ENCODE measurements at places on chromosomes 11 and 22.

DNA sequence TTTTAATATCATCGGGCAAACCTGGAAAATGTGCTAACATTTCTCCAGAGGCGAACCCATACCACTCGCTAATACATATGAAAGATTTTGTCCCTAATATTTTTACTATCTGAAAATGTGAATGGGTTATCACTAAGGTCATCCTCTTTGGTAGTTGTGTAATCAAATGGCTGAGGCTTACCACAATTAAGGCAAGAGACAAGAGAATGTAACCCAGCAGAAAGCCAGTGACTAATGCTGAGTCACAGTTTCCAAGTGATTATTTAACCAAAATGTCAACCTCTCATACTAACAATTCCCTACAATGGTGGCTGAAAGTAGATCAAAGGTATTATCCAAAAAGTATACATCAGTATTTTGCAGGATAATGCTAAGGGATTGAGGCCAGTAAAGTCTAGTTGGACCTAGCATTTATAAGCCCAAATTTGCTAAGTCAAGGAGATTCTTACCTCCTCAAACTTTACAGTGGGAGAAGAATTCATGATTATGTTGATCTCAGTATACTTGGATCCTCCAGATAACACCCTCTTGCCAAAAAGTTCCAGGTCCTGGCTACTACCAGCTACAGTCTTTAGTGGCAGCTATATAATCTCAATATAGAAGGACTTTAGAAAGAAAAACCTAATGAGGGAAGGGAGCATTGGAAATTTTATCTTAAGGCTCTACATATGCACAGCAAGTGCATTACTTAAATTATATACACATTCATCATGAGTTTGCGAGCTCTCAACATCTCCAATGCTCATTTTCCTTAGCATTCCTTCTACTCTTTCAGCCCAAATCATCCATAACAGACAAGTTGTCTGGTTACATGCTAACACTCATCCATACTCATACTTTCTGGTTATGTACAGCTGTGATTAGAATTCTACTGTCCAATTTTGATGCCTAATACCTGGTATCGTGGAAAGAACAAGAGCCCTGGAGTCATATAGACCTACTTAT, 25.4 kb downstream of the SIK3 start:
- peak; percentile 79 for DNase-seq

DNA sequence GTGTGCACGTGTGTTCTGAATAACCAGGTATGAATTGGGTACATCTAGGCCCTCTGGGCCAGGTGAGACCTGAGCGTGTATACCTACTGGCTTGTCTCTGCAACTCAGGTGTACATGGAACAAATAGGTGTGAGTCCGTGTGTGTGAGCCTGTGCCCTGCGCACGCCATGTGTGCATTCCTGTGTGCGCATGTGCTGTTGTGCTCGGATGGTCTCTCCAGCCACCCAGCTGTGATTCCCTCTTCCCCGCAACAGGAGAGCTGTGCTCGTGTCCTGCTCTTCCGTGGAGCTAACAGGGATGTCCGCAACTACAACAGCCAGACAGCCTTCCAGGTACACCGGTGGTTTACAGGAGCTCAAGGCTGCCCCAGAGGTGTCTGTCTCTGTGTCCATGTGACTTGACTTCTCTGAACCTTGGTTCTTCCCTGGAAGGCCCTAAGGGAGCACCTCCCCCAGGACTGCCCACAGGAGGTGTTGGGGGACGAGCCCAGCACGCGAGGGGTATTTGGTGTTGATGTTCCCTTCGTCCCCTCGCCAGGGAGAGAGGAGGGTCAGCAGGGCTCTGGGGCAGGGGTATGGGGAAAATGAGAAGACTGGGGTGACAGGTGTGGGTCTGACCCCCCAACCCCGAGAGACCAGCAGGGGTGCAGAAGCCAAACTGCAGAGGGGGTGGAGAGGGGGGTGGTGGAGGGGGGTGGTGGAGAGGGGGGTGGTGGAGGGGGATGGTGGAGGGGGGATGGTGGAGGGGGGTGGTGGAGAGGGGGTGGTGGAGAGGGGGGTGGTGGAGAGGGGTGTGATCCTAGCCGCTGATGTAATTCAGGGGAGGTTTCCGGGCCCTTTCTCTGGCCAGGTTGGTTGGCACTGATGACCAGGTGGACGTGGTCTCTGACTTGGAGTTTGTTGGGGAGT, 10.7 kb downstream of the SHANK3 start:
- DNase-seq: no peak

- DNase-seq: no peak
These were observed 46.3 kb downstream of the PGR start for GRCh38 chr11:101083335-101083734.

GRCh38 chr11:45163956-45164575, 17.6 kb downstream of the PRDM11 start:
- DNase-seq: no peak

- no peak for DNase-seq
These were observed 381.9 kb upstream of the TENM4 start for GRCh38 chr11:79822766-79823165.

- DNase-seq: peak; percentile 4
These were observed 60.2 kb downstream of the BRD1 start for GRCh38 chr22:49767355-49768062.

GRCh38 chr11:66956689-66957290, 1.4 kb downstream of the PC start:
- DNase-seq: no peak

DNA sequence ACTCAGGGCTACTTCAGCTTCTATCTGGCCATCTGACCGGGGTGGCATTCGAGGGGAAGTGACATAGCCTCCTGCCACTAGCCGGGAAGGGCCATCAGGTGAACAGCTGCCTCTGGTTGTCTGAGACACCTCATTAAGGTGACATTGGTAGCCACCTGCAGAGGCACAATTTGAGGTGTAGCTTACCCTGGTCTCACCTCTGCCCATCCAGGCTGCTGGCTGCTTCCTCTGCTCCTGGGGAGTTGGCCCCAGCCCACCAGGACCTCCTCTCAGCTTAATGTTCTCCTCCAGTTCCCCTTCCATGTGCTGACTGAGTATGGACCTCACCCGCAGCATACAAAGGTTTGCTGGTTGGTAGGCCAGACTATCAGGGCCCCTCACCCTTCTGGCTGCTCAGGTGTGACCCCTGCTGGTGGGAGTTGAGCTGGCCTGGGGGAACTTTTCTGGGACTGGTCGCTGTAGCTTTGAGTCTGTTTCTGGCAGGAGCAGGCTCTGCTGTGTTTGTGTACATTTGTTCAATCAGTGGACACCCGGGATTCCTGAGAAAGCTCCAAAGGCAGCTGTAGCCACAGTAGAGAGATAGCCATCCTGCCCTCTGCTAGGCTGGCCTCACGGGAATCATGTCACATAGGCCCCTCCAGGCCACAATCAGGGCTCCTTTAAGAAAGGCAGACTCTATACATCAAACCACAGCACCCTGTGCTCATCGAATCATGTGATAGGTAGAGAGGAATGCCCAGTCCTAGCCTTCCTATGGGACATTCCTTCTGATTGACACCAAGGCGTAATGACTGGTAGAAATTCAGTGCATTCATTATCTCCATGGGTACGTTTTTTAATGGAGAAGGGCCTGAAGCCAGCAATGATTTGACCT, 295.1 kb upstream of the PLET1 start:
- no peak for DNase-seq

GRCh38 chr11:89358761-89359160, 132.4 kb downstream of the NOX4 start:
- DNase-seq: no peak

DNA sequence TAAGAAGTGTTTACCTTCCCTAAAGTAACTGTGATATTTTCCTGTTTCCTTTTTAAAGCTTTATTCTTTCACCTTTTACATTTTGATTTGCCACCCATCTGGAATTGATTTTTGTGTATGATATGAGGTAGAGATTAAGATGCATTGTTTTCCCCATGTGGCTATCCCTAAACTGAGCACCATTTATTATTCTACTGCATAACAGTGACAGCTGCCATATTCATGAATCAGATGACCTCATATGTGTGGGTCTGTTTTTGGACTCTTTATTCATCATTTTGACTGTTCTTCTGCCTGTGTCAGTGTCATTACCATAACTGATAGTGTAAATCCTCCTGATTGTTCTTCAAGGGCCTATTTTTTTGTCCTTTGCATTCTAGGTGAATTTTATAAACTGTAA, 50.8 kb downstream of the HIPK3 start:
- DNase-seq: no peak

- no peak for DNase-seq
These were observed 350.7 kb upstream of the NARS2 start for GRCh38 chr11:78925387-78925786.

DNA sequence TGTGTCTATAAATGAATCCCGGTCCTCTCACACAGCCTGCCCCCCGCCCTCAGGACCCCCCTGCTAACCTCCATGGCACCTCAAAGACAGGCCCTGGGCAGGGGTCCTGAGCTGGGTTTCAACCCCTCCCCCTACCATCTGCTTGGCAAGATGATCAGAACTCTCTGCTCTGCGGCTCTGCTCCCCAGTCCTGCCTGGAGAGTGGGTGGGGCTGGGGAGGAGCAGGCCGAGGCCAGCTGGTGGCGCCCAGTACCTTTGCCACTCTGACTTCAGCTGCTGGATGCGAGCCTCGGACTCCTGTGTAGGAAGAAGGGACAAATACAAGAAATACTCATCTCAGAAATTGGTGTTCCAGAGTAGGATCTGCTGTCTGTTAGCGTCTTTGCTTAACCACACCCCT, 15.0 kb downstream of the SUN2 start:
- no peak for DNase-seq

GRCh38 chr11:119100246-119100970, 1.2 kb downstream of the DPAGT1 start:
- no peak for DNase-seq

DNA sequence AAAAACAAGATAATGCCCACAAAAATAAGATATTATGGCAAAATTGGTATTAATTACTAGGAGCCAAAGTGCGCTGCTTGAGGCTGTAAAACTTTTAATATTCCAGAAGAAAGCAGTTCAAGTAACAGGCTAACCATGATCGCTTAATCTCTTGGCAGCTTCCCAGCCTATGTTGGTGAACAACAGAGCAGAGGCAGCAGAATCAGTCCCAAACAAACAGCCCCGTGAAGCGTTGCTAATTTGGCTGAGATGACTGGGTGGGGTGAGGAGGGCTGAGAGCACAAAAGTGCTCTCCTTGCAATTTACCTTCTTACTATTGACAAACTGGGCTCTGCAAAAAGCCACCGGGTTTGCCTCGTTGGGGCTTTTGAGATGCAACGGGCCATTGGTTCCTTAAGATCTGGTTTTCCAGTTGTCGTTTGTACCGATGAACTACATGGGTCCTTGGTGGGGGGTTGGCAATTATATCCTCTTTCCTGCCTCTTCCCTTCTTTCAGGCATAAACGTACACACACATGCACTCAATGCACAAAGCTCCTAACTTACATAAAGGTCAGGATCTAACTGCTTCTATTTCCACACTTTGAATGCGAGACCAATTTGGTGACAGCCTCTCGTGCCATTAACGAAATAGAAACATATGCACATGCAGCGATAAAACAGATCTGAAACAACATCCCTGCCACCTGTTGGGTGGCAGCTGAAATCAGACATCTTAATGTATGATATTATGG, 407.6 kb upstream of the CADM1 start:
- no peak for DNase-seq

DNA sequence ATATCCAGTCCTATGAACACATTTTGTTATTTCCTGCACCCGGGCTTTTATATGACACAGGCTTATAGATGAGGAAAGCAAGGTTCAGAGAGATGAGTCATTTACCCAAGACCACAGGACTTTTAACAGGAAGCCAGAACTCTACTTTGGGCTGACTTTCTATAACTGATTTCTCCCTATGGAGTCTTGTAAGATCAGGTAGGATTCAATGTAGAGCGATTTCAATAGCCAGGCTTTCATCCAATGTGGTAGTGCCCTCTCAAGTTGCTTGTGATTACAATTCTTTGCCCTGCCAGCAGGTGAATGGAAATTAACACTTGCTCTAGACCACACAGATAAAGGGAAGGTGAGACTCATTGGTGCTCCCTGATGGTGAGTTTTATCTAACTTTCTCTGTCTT, 378.3 kb downstream of the INSC start:
- DNase-seq: no peak

- no peak for DNase-seq
These were observed 58.4 kb downstream of the SGSM3 start for GRCh38 chr22:40428796-40429195.

- DNase-seq: no peak
These were observed 15.8 kb downstream of the IGLL1 start for GRCh38 chr22:23564276-23564675.

GRCh38 chr11:64763526-64764039, 3.8 kb upstream of the PYGM start:
- no peak for DNase-seq

- DNase-seq: no peak
These were observed 363.7 kb upstream of the ISX start for GRCh38 chr22:34702279-34702678.

- no peak for DNase-seq
These were observed 19.8 kb upstream of the TLCD5 start for GRCh38 chr11:120305286-120305685.

GRCh38 chr11:2574553-2575535, 125.0 kb downstream of the KCNQ1OT1 start:
- DNase-seq: no peak

DNA sequence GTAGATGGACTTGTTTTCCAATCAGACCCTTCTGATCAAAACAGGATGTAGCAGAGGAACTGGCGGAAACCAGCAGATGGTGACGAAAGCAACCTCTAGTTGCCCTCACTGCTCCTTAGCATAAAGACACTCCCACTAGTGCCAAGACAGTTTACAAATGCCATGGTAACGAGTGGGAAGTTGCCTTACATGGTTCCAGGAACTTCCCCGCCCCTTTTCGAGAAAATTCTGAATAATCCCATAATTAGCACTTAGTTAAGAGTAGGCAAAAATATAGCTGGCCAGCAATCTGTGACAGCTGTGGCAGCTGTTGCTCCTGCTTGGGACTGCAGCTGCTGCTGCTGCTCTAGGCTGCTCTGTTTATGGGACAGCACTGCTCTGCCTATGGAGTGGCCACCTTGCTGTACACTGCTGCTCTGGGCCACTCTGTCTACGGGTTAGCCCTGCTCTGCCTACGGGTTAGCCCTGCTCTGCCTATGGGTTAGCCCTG, 33.4 kb upstream of the SORL1 start:
- DNase-seq: no peak

- DNase-seq: no peak
These were observed 3.9 kb downstream of the DBX1 start for GRCh38 chr11:20156280-20156875.

DNA sequence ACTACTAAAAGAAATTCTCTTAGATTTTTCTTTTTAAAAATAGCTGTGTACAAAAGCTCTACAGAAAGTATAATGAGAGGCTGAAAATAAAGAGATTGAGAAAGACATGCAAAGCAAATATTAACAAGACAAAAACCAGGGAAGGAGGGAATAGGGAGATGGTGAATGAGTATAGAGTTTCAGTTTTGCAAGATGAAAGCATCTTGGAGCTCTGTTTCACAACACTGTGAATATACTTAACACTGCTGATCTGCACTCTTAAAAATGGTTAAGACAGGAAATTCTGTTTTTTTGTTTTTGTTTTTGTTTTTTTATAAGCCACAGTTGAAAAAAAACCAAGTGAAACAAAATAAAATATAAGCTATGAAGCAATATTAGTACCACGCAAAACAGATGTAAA, 5.5 kb downstream of the TMEM218 start:
- DNase-seq: no peak

- DNase-seq: no peak
These were observed 10.8 kb downstream of the LARGE2 start for GRCh38 chr11:45933131-45933831.

GRCh38 chr11:76889411-76889975, 28.8 kb downstream of the ACER3 start:
- no peak for DNase-seq
